ENCODE measurements at places on chromosomes 4 and X.
A peak's percentile ranks its signal among the peaks of the same experiment; 100 is the strongest.

DNA sequence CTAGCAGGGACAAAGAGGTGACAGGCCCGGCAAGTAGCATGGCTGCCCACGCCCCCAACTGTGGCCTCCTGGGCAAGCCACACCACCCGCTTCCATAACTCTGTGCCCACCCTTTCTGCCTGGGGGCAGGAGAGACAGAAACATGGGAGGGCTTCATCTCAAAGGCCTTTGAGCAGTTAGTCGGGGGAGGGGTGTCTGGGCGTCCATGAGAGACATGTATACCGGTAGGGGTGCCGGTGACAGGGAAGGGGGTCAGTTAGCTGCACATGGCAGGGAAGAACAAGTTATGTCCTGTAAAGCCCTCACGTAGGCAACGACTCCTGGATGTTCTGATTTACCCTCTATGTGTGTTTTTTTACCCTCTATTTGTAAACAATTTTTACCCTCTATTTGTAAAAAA lies 9.3 kb downstream of the PDZD4 start:
- DNase-seq, result no peak

- peak; percentile 72 for DNase-seq
These were observed 225.6 kb downstream of the FBXW7 start for GRCh38 chr4:152310257-152310656.

GRCh38 chr4:67935888-67936287 lies 27.4 kb downstream of the TMPRSS11A start:
- no peak for DNase-seq

DNA sequence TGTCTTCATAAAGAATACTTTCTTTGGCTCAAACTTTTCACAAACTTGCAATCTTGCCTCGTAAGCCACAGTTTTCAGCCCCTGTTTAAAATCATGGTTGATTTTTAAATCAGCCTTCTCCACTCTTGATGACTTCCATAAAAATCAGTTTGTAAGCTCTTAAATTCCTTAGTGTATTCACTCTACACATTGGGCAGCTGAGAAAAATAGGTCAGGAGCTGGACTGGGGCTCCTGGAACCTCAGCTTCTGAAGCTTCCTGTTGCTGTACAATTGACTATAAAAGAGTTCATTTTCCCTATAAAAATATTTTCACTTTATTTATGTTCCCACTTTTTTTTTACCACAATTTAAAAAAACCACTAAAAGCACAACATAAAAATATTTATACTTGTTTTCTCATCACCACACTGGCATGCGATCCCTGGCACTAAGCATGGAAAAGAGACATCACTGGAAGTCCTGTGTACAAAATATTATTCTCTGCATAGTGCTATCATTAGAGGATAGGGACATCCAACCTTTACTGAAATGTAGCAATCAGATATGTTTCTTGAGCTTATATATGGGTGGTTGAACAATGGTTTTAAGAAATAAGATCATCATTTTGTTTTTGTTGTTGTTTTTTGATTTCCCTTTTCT lies 345.7 kb downstream of the FBXO8 start:
- no peak for DNase-seq

DNA sequence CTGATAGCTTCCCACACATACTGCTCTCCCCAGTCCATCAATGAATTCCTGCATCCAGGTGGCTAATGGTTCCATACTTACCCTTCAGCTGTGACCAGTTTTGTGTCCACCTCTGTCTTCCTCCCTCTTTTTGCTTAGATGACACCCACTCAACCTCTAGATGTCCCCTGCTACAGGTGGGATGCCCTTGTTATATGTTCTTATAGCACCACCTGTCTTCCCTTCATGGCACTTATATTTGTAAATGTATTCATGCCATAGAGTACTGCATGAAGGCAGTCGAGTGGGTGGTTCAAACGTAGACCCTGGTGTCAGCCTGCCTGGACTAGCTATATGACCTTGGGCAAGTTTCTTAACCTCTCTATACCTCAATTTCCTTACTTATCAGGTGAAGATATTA lies 6.5 kb upstream of the USP46 start:
- peak; percentile 45 for DNase-seq

DNA sequence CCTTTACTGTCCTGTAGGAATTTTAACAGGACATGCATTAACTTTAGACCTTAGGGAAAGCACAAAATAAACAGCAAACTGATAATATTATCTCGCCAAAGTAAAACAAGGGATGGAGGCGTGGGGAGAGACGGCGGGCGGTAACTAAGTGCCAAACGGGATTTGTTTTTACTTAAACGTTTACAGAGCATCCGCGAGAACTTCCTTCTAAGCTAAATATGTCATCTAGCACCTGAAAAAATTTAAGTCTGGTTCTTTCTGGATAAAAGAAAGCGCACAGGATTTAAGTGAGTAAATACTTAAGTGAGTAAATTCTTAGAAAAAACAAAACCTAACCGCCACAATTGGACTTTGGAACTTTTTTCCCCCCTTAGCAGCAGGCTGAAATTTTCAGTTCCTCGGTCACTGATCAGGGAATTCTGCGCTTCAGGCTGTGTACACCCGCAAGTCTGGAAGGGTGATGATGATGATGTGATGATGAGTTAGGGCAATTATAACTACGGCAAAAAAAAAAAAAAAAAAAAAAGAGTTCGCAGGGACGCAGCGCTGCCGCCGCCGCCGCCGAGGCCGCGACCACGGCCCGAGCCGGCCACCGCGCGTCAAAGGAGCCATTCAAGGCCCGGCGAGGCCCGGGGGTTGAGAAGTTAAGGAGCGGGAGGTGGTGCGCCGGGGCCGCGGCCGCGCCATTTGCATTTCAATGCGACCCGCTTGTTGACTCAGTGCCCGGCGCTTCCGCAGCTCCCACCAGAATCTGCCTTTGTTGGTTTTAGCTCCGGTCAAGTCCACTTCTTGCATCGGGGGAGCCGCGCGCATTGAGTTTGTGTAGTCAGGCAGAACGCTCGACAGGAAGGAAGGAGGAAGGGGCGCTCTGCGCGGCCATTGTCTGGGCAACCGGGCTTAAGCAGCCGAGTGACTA lies 108.8 kb downstream of the SPRY1 start:
- peak; percentile 85 for DNase-seq

- no peak for DNase-seq
These were observed 148.8 kb upstream of the TBL1X start for GRCh38 chrX:9316096-9316495.

GRCh38 chr4:81754169-81754568 lies 282.5 kb upstream of the RASGEF1B start:
- DNase-seq, result no peak

DNA sequence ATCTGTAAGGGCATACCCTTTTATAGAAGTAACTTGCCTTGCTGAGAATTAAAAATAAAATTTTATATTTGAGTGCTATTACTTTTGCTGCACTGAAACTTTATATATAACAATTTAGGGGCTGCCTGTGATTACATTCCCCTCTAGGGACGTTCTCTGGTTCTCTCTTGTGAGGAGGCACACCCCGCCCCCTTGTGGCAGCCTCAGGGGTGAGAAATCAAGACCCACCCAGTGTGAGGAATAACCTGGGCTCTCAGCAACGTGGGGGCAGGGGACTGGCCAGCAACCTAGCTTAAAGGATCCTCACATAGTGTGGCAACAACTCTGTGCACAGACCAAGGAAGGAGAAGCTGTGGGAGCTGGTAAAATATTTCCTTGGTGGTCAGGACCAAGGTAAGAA lies 43.7 kb downstream of the MAGEA9 start:
- peak; percentile 39 for DNase-seq

DNA sequence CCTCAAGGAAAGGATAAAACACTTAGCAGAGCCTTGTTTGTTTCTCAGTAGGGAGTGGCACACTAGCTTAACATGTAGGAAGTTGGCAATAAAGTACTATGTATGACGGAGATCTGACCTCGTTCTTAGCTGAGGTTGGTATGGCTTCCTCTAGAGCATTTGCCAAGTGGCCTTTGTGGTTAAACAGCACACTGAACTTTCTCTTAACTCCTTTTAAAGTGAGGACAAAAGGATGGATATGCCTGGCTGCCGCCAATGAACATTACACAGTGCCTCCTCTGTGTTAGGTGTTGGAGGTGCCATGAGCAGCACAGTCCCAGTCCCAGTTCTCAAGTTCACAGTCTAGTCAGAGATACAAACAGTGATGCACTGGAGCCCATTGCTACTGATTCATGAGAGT lies 54.4 kb downstream of the VGLL1 start:
- DNase-seq, result no peak

DNA sequence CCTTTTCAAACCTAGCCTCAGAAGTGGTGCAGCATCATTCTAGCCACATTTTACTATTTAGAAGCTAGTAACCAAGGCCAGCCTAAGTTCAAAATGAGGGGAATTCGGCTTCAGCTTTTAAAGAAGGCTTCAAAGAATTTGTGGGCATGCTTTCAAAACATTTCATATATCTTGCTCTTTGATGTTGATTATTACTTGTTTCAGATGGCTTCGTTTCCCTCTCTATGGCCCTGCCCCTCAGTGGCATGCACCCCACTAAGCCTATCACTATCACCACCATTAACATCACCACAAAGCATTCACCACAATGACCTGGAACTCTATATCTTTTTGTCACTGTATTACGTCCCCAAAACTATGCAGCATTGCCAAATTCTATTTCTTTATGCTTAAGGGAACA lies 51.2 kb upstream of the FAM47B start:
- DNase-seq, result no peak

DNA sequence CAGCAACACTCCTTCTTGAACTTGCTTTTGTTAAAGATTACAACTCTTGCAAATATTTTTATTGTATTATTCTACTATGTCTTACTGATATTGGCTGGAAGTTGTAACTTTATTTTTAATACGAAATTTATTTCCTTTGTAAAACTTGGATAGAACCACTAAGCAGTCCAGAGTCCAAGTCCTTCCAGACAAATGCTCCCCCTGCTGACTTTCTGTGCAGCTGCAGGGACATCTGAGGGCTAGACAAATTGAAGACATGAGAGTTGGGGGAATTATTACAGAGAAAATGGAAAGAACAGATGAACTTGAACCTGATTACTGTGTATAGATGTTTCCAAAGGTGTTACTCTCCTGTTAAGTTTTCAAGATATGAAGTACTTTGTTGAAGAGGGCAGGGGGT lies 238.8 kb downstream of the GRIA3 start:
- DNase-seq, result peak; percentile 23

DNA sequence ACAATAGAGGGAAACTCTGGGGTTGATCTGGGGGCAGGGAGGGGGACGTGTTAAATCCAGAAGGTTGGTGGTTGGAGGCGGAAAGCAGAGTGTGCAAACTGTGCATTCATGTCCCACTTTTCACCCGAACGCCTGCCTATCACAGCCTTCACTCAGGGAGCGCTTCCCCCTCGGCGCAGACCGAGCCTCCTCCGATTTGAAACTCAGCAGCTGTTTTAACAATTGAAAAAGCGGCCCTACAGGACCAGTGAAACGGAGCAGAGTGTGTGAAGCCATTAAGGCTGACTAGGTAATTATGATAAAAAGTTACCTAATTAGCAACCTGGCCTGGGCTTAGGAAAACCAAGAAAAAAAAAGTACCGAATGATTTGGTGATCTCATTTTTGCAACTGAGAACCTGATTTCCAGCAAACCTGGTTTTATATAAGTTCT lies 685 bp upstream of the NDNF start:
- no peak for DNase-seq

GRCh38 chrX:153365670-153366069 lies 31.7 kb downstream of the ZNF275 start:
- DNase-seq, result no peak

GRCh38 chrX:102126863-102127262 lies 1.4 kb downstream of the TCEAL2 start:
- no peak for DNase-seq

DNA sequence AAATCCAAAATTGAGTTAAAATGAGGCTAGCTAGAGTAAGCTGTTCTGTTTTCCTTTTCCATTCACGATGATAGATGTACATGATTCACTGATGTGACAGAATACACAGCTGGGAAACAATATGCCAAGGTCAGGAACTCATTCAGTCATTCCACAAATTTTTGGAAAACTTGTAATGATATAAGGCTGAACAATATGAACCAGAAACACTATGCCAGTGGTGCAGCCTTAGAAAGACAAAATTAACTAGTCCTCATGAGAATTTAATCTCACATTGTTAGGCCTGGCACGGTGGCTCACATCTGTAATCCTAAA lies 50.0 kb upstream of the NDST3 start:
- no peak for DNase-seq

DNA sequence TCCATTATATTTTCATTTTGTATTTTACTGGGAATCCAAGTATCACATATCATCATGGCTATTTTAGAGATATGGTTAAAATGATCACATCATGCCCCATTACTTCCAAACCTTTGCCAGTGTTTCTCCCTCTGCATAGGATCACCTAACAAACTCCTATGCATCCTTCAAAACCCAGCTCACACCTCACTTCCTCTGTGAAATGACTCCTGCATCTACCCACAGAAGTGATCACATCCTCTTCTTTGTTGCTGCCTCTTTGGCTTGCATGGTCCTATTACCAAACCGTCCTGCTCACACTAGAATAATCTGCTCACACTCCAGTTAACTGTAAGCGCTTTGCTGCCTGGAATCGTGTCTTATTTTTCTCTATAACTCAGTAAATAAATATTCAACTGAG lies 74.7 kb upstream of the C4orf50 start:
- no peak for DNase-seq

DNA sequence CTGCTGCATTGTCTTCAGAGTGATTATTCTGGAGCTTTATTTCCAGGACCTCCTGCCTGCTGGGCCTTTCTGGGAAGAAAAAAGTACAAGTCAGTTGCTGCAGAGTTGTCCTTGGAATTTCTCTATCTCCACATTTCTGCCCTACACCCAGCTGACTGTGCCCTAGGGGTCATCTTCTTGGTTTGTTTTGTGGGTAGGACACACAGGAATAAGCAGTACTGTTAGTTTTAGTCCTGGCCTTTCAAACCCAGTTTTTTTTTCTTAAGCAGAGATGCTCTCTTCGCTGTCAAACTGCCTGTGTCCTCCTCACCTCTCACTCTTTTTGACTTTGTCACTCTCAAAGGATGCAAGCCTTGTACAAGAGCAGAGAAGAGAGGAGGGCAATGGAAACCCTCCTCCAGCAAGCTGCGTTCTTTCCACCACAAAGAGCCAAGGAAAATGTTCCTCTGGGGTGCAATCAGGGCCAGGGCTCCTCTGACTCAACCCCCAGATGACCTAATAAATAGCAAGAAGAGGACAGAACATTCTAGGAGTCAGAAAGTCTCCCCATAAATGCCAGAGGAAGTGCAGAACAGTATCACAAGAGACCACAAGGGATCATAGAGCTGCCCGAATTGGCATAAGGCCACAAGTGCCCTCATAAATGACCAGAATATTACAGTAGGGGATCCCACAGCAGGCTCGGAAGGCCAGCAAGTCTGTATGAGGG lies 186.2 kb downstream of the RCHY1 start:
- no peak for DNase-seq

All from NCI-H526 (cell line).